ENCODE measurements at places on chromosomes 1 and 21. TPM values are rescaled to one million over a fixed set of nuclear protein-coding genes. Genes with fewer than 3 reads are reported as not detected.
A peak's percentile ranks its signal among the peaks of the same experiment; 100 is the strongest.

The PTGS2 gene
- total RNA-seq, result 1.8 TPM

The OLIG2 gene
- not detected for total RNA-seq

DNA sequence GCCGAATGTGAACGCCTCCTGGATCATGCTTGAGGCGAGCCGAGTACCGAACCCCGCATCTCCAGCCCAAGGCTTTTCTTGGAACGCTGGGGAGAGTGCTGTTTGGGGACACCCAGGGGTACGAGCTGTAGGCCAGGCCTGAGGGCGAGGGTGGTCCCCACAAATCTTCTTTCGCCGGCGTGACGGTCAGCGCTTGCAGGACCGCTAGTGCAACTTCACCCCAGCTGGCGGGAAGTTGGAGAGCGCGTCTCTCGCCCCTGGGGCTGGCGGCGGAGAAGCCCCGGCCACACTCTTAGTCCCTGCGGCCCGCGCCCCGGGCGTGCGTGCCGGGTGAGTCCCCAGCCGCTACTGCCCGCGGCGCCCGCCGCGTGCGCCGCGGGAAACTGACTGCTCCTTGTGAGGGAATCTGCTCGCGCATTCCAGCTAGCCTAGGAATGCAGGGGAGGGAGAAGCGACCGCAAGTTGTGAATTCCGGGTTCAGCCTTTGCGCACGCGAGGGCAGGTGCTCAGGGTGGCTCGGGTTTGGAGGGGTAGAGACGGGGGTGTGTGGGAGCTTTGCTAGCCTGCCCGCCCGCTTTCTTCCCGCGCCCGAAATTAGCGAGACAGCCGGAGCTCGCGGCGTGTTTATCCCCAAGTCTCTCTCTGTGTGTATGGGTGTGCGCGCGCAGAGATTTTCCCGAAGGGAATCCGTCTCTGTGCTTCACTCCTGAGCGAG lies 884 bp downstream of the LHX4 start:
- peak overlapping the region; percentile 7 for H3K4me3 ChIP-seq
- DNase-seq, result no peak
- H3K27ac ChIP-seq, result no peak overlapping the region
- H3K27me3 ChIP-seq, result peaks cover 75% of the 10 kb centered on the region

DNA sequence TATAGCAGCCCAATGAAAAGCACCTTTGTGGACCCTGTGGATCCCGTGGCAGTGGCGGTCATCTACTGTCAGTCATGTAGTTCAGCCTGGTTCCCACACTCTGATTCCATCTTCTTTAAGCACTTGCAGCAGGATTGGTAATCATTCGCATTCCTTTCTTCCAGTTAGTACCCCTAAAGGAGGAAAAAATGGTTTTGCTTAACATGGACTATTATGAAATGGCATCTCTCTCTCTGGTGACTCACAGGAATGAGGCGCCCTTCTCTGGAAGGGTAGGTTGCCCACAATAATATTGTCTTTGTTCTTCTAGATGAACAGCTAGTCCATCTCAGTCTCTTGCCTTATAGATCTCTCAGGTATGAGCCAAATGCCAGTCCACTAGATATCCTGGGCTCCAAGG lies 127.9 kb upstream of the MROH9 start:
- no peaks in the 10 kb centered on the region for H3K4me1 ChIP-seq
- DNase-seq, result no peak
- H3K4me3 ChIP-seq, result no peak overlapping the region
- H3K27me3 ChIP-seq, result no peaks in the 10 kb centered on the region
- no peaks in the 10 kb centered on the region for H3K36me3 ChIP-seq

GRCh38 chr1:81703391-81703755 lies 97.4 kb upstream of the ADGRL2 start:
- no peaks in the 10 kb centered on the region for H3K4me1 ChIP-seq
- no peak overlapping the region for H3K27ac ChIP-seq
- no peak overlapping the region for H3K4me3 ChIP-seq
- H3K27me3 ChIP-seq, result no peaks in the 10 kb centered on the region
- no peak for DNase-seq
- H3K36me3 ChIP-seq, result no peaks in the 10 kb centered on the region

GRCh38 chr1:174230399-174230798 lies 71.1 kb downstream of the RABGAP1L start:
- no peak overlapping the region for H3K27ac ChIP-seq
- no peaks in the 10 kb centered on the region for H3K4me1 ChIP-seq
- no peak for DNase-seq
- no peaks in the 10 kb centered on the region for H3K36me3 ChIP-seq
- no peak overlapping the region for H3K4me3 ChIP-seq

GRCh38 chr1:26539722-26540121 lies 10.2 kb downstream of the RPS6KA1 start:
- no peak overlapping the region for H3K27ac ChIP-seq
- no peak overlapping the region for H3K4me3 ChIP-seq
- no peak for DNase-seq

- H3K27ac ChIP-seq, result no peak overlapping the region
- no peaks in the 10 kb centered on the region for H3K4me1 ChIP-seq
Measured at GRCh38 chr1:60895252-60895651, 187.1 kb upstream of the NFIA start.

DNA sequence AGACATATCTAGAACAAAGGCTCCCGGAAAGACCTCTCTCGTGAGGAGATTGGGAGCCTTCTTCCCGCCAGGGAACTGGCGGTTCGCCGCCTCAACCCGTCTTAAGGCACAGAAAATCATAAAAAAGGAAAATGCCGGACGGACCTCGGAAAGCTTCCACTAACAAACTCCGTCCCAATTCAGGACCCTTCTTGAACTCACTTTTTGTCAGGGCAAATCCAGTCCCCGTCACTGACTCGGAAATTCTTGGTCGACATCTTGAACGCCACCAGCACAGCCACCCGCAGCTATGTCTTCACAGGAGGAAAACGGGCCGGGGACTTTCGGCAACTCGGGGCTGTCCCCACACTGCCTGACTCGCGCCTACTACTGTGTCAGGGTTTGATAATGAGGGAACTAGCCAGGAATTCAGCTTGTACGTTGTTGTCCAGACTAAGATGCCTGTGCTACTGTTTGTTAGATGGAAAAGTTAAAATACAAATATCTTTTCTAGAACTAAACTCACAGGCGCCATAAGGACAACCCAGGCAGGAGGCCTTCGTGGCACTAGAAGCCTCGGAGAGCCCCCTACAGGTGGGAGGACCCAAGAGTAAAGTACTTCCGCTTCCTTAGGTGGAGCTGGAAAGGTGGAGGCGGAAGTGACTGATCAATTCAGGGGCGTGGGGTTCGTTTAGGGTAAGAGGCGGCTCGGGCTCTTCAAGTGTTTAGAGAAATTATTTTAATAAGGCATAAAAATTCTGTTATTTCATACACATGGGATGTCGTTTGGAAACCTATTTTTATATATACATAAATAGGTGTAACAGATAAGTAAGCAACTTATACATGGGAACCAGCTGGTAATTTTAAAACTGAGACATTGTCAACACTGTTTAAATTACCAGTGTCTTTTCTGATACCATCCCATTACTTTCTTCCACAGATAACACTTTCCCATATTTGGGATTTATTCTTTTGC lies at the start of gene ZRANB2:
Gene ZRANB2, minus strand, starts transcription at position 297 of the 958 bp plus-strand sequence. Its CDS starts 40 bp downstream, at position 257.
- H3K36me3 ChIP-seq, result no peaks in the 10 kb centered on the region
- peak; percentile 88 for DNase-seq
- H3K4me3 ChIP-seq, result peak within 1 kb of the TSS; percentile 73
- no peaks in the 10 kb centered on the region for H3K27me3 ChIP-seq
- peak within 1 kb of the TSS; percentile 92 for H3K27ac ChIP-seq

DNA sequence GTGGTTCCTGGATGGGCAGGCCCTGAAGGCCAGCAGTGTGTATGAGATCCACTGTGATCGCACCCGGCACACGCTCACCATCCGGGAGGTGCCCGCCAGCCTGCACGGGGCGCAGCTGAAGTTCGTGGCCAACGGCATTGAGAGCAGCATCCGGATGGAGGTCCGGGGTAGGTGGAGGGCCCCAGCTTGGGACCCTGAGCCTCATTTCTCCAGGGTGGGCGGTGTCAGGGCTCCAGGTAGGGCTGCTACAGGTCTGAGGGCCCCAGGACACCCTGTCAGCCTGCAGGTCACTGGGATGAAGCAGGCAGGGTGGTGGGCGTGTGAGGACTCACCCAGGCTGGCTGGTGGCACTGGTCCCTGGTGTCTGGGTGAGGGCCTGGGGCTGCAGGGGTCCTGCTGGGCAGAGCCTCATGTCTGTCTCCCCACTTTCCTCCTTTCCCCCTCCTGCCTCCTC lies 7.8 kb downstream of the OBSCN start:
- no peaks in the 10 kb centered on the region for H3K36me3 ChIP-seq
- no peak for DNase-seq
- H3K4me1 ChIP-seq, result no peaks in the 10 kb centered on the region
- H3K4me3 ChIP-seq, result no peak overlapping the region

DNA sequence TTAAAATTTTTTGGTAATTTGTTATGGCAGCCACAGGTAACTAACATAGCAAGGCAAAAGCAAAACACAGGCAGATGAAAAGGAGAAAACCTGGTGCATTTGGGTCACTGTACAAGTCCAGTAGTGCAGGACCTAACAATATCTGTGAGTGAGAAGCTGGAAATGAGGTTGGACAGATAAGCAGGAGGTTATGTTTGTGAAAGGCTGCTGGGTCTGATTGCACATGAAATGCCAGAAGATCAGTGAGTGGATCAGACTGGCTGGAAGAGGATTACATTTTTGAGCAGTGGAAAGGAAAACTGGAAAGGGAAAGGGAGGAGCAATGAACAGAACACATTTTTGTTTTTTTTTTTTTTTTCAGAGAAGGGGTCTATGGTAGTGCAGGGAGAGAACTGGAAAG lies 73.6 kb downstream of the CYYR1 start:
- H3K27me3 ChIP-seq, result no peaks in the 10 kb centered on the region
- DNase-seq, result no peak

GRCh38 chr1:198681252-198681651 lies 42.4 kb downstream of the PTPRC start:
- H3K4me3 ChIP-seq, result no peak overlapping the region
- H3K36me3 ChIP-seq, result no peaks in the 10 kb centered on the region
- H3K4me1 ChIP-seq, result no peaks in the 10 kb centered on the region
- DNase-seq, result no peak
- no peak overlapping the region for H3K27ac ChIP-seq
- no peaks in the 10 kb centered on the region for H3K27me3 ChIP-seq

GRCh38 chr1:241551759-241552638 lies 19.8 kb downstream of the KMO start:
- no peaks in the 10 kb centered on the region for H3K36me3 ChIP-seq
- H3K4me3 ChIP-seq, result no peak overlapping the region
- no peak for DNase-seq
- no peaks in the 10 kb centered on the region for H3K4me1 ChIP-seq
- H3K27ac ChIP-seq, result no peak overlapping the region

- no peak overlapping the region for H3K27ac ChIP-seq
- H3K4me1 ChIP-seq, result no peaks in the 10 kb centered on the region
- H3K27me3 ChIP-seq, result no peaks in the 10 kb centered on the region
- H3K36me3 ChIP-seq, result no peaks in the 10 kb centered on the region
Measured at GRCh38 chr21:39105341-39105765, 77.9 kb downstream of the PSMG1 start.

DNA sequence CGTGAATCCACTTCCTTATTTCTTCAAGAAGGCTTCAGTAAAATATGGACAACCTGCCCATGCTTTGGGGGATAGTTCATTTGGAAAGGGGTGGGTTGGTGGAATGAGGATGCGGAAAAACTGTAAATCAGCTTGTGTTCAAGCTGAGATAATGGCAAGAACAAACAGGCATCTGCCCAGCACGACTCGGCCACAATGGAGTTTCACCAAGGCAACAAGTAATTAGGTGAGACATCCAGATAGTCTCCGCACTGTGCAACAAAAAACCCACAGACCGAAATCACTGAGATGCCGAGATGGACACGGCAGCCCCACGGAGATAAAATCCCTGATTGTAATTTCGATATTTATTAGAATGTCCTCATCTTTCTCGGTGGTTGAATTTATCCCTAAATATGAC lies 455.2 kb downstream of the AJAP1 start:
- H3K36me3 ChIP-seq, result no peaks in the 10 kb centered on the region
- H3K27me3 ChIP-seq, result no peaks in the 10 kb centered on the region
- no peak overlapping the region for H3K27ac ChIP-seq
- H3K4me3 ChIP-seq, result no peak overlapping the region

- H3K27me3 ChIP-seq, result no peaks in the 10 kb centered on the region
- DNase-seq, result peak; percentile 89
- no peak overlapping the region for H3K4me3 ChIP-seq
- no peak overlapping the region for H3K27ac ChIP-seq
- peaks cover 8% of the 10 kb centered on the region for H3K4me1 ChIP-seq
Measured at GRCh38 chr1:205438213-205439158, 16.6 kb upstream of the LEMD1 start.

Data from uterus (tissue), 4 donors.